ENCODE measurements at places on chromosomes 1 and 21. TPM values are rescaled to one million over a fixed set of nuclear protein-coding genes. Genes with fewer than 3 reads are reported as not detected.
A peak's percentile ranks its signal among the peaks of the same experiment; 100 is the strongest.

- H3K4me3 ChIP-seq: no peak overlapping the region
- DNase-seq: no peak
- H3K27ac ChIP-seq: no peak overlapping the region
- no peaks in the 10 kb centered on the region for H3K4me1 ChIP-seq
- H3K27me3 ChIP-seq: no peaks in the 10 kb centered on the region
Observed at GRCh38 chr1:22096463-22096862, 44.0 kb downstream of the CDC42 start.

DNA sequence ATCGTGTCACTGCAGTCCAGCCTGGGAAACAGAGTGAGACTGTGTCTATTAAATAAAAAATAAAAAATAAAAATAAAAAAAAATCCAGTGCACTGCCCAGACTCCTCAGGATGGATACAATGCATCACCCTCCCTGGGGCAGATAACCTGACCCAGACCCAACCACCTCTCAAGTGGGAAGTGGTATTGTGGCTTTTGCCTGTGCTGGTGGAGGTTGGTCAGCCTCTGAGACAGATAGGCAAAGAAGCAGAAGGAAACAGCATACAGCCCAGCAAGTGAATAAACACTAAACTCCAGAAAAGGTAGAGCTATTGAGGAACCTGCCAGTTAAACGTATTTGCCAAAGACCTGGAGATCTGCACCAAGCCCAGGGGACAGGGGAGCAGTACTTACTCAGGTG is 22.0 kb downstream of the HHIPL2 start:
- no peak for DNase-seq
- no peaks in the 10 kb centered on the region for H3K4me1 ChIP-seq
- H3K4me3 ChIP-seq: no peak overlapping the region
- H3K27ac ChIP-seq: no peak overlapping the region
- H3K36me3 ChIP-seq: no peaks in the 10 kb centered on the region

- H3K36me3 ChIP-seq: no peaks in the 10 kb centered on the region
- no peak overlapping the region for H3K4me3 ChIP-seq
- no peaks in the 10 kb centered on the region for H3K27me3 ChIP-seq
- no peaks in the 10 kb centered on the region for H3K4me1 ChIP-seq
- no peak overlapping the region for H3K27ac ChIP-seq
Observed at GRCh38 chr1:227449051-227449450, 114.3 kb upstream of the ZNF678 start.

- H3K27ac ChIP-seq: no peak overlapping the region
- H3K27me3 ChIP-seq: no peaks in the 10 kb centered on the region
- DNase-seq: no peak
- peaks cover 10% of the 10 kb centered on the region for H3K4me1 ChIP-seq
- peaks cover 4% of the 10 kb centered on the region for H3K36me3 ChIP-seq
Observed at GRCh38 chr21:31335957-31336738, 7.9 kb downstream of the TIAM1 start.

DNA sequence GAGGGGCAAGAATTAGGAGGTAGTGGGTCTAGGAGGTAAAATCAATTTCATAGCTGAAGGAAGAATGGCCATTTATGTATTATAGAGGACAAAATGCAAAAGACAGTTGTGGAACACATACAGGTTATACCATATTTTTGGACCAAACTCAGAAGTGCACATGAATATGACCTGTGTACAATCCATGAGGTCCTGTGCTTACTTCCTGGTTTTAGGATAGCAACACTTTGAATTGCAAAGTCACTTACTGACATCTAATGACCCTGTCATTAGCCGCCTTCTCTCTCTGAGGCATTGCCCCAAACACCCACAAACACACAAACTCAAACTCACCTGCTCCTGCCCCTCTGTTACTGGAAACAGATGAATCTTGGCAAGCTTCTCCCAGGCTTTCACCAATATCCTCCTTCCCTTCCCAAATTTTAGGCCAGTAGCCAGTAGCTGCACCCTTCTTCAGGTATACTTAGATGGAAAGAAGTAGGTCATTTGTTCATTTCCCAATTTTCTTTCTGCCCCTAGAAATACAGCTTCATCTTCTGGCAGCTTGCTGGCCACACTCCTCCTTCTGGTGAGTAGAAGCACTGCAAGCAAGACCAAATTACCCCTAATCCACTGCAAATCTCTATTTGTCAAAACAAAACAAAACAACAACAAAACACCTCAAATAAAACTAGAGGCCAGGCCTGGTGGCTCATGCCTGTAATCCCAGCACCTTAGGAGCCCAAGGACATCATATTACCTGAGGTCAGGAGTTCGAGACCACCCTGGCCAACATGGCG is 13.7 kb upstream of the RPL5 start:
- H3K4me1 ChIP-seq: no peaks in the 10 kb centered on the region
- H3K27me3 ChIP-seq: no peaks in the 10 kb centered on the region
- DNase-seq: peak; percentile 61
- H3K27ac ChIP-seq: no peak overlapping the region
- no peaks in the 10 kb centered on the region for H3K36me3 ChIP-seq

GRCh38 chr1:206953126-206953525 is 6.9 kb upstream of the PIGR start:
- H3K27ac ChIP-seq: no peak overlapping the region
- DNase-seq: no peak

- H3K4me1 ChIP-seq: no peaks in the 10 kb centered on the region
- no peak for DNase-seq
- H3K36me3 ChIP-seq: no peaks in the 10 kb centered on the region
- no peak overlapping the region for H3K27ac ChIP-seq
Observed at GRCh38 chr1:100769906-100770646, 50.5 kb downstream of the VCAM1 start.

TMEM125 gene
- not detected for total RNA-seq

PTPN22 gene
- 104 TPM for total RNA-seq

Data from natural killer cell (primary cell).